ENCODE measurements at places on chromosomes 7 and 10.

- DNase-seq, result no peak
These were observed 51.9 kb upstream of the PIK3AP1 start for GRCh38 chr10:96772196-96772595.

DNA sequence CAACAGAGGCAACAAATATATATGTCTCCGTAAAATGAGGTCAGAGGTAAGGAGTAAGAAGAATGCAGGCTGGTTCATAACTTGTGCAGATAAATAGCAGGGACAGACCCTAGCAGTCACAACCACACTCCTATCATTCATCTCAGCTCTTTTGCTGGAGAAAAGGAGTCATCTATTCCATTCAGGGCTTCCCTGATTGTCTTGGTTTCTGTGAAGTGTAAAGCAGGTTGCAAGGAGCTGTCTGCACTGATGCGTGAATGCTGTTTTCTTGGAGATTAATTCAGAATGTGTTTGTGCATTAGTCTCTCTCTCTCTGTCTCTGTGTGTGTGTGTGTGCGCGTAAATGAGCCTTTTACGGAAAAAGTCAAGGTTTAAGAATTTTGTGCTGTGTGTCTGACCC, 643.3 kb upstream of the SORCS1 start:
- no peak for DNase-seq

DNA sequence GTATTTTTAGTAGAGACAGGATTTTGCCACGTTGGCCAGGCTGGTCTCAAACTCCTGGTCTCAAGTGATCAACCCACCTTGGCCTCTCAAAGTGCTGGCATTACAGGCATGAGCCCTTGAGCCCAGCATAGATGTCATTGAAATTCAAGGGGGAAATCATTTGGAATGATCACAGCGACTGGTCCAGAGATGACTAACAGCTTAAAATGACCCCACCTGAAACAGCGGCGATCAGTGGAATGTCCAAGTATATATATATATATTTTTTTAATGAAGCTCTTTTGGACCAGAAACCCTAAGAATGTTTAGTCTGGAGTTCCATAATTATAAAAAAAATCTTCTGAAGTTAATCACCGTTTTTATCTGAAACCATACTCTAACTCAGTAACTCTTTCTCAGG, 12.5 kb upstream of the AKR1E2 start:
- no peak for DNase-seq

GRCh38 chr7:11540271-11540761, 291.7 kb downstream of the THSD7A start:
- DNase-seq, result no peak

- no peak for DNase-seq
These were observed 67.0 kb downstream of the MDFIC start for GRCh38 chr7:114988755-114989375.

- DNase-seq, result no peak
These were observed 6.6 kb downstream of the CHCHD2 start for GRCh38 chr7:56099653-56100052.
